Colonic mucosa (tissue), 4 donors: ENCODE measurements at places on chromosomes 3 and 15.

GRCh38 chr15:88242586-88243555, 13.7 kb downstream of the NTRK3 start:
- H3K36me3 ChIP-seq: no peaks in the 10 kb centered on the region
- H3K4me3 ChIP-seq: no peak overlapping the region
- no peak overlapping the region for H3K27ac ChIP-seq
- no peaks in the 10 kb centered on the region for H3K4me1 ChIP-seq
- DNase-seq: no peak

- no peak overlapping the region for H3K27ac ChIP-seq
- no peaks in the 10 kb centered on the region for H3K36me3 ChIP-seq
- no peaks in the 10 kb centered on the region for H3K4me1 ChIP-seq
- no peak overlapping the region for H3K4me3 ChIP-seq
- H3K27me3 ChIP-seq: no peaks in the 10 kb centered on the region
- DNase-seq: no peak
Observed at GRCh38 chr3:77381431-77381830, 341.5 kb downstream of the ROBO2 start.

DNA sequence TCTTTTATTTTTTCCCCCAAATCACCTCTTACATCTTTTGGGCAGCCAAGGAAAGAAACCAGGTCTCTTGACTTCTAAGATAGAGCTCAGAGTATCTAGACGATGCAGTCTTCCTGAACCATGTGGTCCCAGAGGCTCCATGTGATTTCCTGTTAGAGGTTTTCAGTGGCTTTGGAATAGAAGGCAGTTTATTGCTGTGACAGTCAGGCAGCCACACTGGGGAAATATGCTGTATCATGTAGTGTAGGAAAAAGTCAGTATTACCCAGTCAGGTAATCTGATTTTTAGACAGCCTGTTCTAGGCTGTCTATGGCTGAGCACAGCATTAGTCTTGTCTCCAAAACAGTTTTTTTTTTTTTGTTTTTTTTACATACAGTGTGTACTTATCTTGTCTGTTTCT, 294.3 kb downstream of the THSD4 start:
- H3K4me3 ChIP-seq: no peak overlapping the region
- peak overlapping the region; percentile 88 for H3K27ac ChIP-seq
- no peak for DNase-seq
- H3K36me3 ChIP-seq: no peaks in the 10 kb centered on the region

GRCh38 chr3:37221407-37221806, 47.0 kb upstream of the LRRFIP2 start:
- H3K4me1 ChIP-seq: no peaks in the 10 kb centered on the region
- H3K4me3 ChIP-seq: no peak overlapping the region
- H3K27ac ChIP-seq: no peak overlapping the region
- DNase-seq: no peak
- no peaks in the 10 kb centered on the region for H3K27me3 ChIP-seq

GRCh38 chr3:72848703-72849081, 447 bp upstream of the SHQ1 start:
- H3K27ac ChIP-seq: no peak overlapping the region
- peak overlapping the region; percentile 74 for H3K4me3 ChIP-seq
- no peak for DNase-seq
- no peaks in the 10 kb centered on the region for H3K36me3 ChIP-seq
- no peaks in the 10 kb centered on the region for H3K27me3 ChIP-seq

- no peaks in the 10 kb centered on the region for H3K4me1 ChIP-seq
- DNase-seq: no peak
- H3K36me3 ChIP-seq: no peaks in the 10 kb centered on the region
Observed at GRCh38 chr3:124793054-124793739, 62.9 kb downstream of the UMPS start.

DNA sequence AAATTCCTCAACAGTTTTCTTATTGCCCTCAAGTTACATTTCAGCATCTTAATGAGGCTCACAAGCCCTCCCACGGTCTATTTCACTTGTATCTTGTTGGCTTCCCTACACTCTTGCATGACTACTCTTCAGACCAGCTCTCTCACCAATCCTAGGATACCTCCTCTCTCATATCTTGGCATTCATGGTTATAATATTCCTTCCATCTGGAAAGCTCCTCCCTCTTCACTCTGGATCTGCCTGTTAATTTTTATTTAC, 8.5 kb upstream of the CCDC80 start:
- H3K27ac ChIP-seq: no peak overlapping the region
- H3K36me3 ChIP-seq: no peaks in the 10 kb centered on the region
- H3K4me1 ChIP-seq: no peaks in the 10 kb centered on the region
- no peak for DNase-seq
- no peaks in the 10 kb centered on the region for H3K27me3 ChIP-seq

- no peak overlapping the region for H3K4me3 ChIP-seq
- no peak overlapping the region for H3K27ac ChIP-seq
- no peak for DNase-seq
Observed at GRCh38 chr3:38460377-38461270, 6.9 kb downstream of the ACVR2B start.

- no peak overlapping the region for H3K27ac ChIP-seq
- no peak for DNase-seq
- H3K4me3 ChIP-seq: no peak overlapping the region
- no peaks in the 10 kb centered on the region for H3K4me1 ChIP-seq
Observed at GRCh38 chr15:82653483-82654168, 6.5 kb upstream of the CPEB1 start.

GRCh38 chr3:47365213-47366153, 15.3 kb upstream of the PTPN23 start:
- H3K27me3 ChIP-seq: no peaks in the 10 kb centered on the region
- H3K27ac ChIP-seq: no peak overlapping the region
- no peaks in the 10 kb centered on the region for H3K4me1 ChIP-seq
- H3K36me3 ChIP-seq: no peaks in the 10 kb centered on the region
- peak; percentile 44 for DNase-seq

DNA sequence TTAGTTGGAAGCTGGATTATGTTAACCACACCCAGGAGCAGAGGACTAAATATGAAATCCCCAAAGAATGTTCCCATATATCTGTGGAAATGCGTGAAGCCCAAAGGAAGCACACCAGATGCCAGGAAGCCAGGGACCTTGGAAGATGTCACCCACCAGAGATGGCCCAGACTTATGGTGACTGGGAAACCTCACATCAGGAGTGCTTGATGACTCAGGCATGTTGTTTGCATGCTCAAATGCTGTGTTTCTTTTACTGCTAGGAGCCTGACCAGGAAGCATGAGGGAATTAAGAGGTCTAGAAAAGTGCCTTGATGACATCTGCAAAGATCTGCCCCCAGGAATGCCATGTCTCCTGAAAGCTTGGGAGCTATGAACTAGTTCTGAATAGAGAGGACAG, 109.0 kb upstream of the SLC2A2 start:
- no peak overlapping the region for H3K27ac ChIP-seq
- H3K4me1 ChIP-seq: no peaks in the 10 kb centered on the region
- no peak for DNase-seq
- no peaks in the 10 kb centered on the region for H3K27me3 ChIP-seq
- H3K36me3 ChIP-seq: no peaks in the 10 kb centered on the region

DNA sequence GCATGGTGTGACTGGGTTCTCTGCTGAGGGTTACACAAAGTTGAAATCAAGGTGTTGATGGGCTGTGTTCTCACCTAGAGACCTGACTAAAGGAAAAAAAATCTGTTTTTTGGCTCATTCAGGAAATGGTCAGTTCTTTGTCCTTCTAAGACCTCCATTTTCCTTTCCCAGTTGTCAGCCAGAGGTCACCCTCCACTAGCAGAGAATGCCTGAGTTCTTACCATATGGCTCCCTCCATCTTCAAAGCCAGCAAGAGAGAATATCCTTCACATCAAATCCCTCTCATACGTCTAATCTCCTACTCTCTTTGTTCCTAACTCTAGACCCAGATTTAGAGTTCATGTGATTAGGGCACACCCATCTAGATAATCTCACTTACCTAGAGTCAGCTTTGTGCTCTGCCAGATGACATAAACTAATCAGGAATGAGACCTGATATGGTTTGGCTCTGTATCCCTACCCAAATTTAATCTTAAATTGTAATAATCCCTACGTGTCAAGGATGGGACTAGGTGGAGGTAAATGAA, 19.4 kb downstream of the ANKRD28 start:
- no peaks in the 10 kb centered on the region for H3K27me3 ChIP-seq
- DNase-seq: no peak
- H3K4me1 ChIP-seq: no peaks in the 10 kb centered on the region
- no peak overlapping the region for H3K4me3 ChIP-seq
- no peak overlapping the region for H3K27ac ChIP-seq
